ENCODE measurements at places on chromosomes 12 and 14. TPM values are rescaled to one million over a fixed set of nuclear protein-coding genes. Genes with fewer than 3 reads are reported as not detected.

GRCh38 chr14:35368583-35369392, 35.8 kb downstream of the NFKBIA start:
- no peak for DNase-seq

DNA sequence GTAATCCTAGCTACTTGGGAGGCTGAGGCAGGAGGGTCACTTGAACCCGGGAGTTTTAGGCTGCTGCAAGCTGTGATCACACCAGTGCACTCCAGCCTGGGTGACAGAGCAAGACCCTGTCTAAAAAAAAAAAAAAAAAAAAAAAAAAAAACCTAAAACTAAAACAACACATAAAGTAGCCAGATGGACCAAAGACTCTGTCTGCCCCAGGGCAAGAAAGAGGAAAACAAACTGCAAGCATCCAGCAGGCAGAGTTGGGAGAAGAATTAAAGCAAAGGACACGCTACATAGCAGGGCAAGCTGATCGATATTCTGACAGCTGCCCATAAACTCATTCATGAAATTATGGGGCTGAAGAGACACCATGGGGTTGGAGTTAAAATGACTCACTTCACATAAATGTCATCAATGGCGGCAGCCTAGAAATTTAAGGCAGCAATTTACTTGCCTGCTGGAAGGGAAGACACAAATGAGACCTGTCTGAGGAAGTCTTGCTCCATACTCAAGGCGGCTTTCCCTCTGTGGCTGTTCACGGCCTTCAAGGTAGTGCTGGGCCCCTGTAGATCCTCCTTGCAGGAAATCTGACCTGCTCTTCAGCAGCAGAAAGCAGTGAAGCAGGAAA, 259.1 kb upstream of the FKBP4 start:
- no peak for DNase-seq

- no peak for DNase-seq
Measured at GRCh38 chr12:104815935-104816334, 142.2 kb downstream of the SLC41A2 start.

DNA sequence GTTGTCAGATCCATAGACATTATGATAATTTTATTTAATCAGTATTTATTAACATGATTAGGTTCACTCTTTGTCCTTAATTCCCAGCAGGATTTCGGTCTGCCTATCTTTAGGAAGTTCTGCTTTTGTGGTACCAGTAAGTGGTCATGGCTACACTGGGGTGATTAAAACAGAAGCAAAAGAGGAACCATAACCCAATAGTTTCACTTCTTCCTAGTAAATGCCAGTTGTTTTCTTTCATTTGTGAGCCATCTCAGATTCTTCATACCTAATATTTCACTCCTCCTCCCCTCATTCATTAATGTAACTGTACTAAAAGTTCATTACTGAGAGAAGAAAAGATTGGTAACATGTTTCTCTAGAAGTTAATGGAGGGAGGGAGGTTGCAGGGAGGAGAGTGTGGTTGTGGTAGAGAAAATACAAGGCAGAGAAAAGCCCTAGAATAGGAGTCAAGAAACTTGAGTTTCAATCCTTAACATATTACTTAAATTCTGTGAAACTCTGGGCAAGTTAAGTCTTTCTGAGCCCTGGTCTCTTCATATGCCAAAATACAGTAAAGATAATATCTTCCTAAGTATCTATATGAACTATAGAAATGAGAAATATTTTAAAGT, 101.2 kb downstream of the PEBP1 start:
- no peak for DNase-seq

- peak; percentile 92 for DNase-seq
Measured at GRCh38 chr12:109518820-109519665, 41.6 kb downstream of the UBE3B start.

DNA sequence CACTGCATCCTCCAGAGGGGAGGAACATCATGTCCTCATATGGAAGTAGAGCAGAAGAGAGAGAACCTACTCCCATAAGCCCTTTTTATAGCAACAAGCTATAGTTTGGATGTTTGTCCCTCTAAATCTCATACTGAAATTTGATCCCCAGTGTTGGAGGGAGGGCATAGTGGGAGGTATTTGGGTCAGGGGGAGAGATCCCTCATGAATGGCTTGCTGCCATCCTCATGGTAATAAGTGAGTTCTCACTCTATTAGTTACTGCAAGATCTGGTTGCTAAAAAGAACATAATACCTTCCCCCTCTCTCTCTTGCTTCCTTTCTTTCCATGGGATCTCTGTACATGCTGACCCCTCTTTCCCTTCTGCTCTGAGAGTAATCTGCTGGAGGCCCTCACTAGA, 93.9 kb downstream of the RPAP3 start:
- no peak for DNase-seq

- DNase-seq = no peak
Measured at GRCh38 chr14:34482463-34482862, 20.4 kb upstream of the SPTSSA start.

MYG1 gene
- 114 TPM for polyA plus RNA-seq

CDKN3 gene
- 39.5 TPM for polyA plus RNA-seq

DNA sequence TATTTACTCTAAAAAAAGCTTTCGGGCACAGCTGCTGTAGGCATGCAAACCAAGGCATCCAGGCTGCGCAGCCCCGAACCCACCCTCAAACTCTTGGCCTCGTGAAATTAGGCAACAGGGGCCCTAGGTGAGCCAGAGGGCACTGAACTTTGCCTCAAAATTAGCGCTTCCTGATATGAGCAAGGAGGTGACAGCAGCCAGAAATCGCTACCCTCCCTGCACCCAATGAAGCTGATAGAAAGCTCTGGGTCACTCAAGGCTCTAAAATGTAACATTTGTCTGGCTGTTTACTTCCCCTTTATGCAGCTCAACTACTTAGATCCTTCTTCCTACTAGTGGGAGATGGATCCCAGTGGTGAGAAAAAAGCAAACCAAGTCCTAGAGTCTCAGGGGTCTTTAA, 61.8 kb downstream of the PITPNM2 start:
- no peak for DNase-seq

CIT gene
- polyA plus RNA-seq = 23.4 TPM

DNA sequence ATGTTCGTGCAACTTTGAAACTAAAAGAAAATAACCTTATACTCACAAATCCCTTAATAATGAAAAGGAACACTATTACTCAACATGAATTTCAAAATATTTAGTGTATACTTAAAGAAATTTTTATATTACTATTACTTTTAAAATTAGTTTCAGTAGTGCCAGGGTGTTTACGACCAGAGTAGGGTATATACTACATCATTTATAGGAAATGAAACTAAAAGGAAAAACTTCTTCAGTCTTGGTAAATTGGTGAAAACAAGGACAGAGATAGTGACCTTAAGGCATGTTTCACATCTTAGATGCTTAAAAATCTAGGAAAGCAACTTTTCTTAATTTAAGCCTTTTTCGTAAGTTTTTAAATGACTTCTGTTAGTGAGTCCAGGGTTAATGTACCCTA, 4.5 kb downstream of the USP15 start:
- no peak for DNase-seq

DNA sequence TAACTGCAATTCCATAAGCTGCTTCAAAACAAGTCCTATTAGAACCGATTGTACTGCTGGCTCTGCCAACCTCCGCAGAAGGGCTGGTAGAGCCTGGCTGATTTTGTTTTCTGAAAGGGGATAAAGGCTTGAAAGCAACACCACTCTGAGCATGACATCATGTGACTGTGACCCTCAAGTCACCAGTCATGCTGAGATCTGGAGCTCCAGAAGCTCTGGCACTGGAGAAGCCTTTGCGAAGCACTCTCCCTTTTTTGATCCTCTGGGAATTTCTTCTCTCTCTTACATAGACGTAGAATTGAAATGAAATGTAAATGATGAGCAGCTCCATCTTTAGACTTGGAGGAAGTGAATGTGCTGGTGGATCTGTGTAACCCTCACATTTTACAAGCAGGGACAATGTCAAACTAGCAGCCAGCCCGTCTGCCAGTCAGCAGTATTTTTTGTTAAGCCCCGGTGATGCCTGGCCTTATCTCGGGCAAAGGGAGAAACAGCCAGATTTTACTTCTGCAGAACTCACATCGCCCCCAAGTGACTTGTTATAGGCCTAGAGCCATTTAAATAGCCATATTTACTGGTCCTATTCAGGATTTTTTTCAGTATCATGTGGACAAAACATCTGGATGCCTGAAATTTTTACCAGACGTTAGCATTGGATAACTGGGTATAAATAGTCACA, 112.1 kb upstream of the NPAS3 start:
- DNase-seq = peak; percentile 71

DNA sequence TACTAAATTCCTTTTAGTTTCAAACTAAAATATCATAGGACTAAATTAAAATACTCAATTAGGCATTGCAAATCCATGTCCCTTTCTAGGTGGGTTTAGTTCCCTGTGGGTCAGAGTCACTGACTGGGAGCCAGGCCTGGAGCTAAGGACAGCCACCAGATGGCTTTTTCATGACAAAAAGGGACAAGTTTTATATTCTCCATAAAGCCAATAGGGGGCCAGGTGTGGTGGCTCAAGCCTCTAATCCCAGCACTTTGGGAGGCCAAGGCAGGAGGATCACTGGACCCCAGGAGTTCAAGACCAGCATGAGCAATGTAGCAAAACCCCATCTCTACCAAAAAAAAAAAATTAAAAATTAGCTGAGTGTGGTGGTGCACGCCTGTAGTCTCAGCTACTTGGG, 35.4 kb upstream of the EIF5 start:
- DNase-seq = no peak

KCNC2 gene
- polyA plus RNA-seq = 3.5 TPM

DNA sequence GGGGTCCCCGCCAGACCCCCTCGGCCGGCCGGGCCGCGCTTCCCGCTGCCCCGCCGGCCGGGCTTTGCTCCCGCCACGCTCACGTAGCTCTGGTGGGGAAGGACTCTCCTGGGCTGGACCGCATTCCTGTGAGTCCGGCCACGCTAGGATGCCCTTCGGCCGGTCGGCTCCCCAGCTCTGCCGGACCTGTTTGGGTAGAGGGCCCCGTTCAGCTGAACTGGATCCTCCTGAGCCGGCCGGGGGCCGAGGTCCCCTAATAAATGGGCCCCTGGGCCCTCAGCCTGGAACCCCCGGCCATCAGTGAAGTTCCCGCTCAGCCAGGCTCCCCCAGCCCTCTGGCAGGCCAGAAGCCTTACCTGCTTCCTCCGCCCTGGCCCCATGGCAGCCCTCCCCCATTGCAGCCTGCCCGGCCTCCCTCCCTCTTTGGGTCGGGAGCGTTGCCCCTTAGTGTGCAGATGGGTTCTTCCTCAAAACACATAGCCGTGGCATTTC, 593 bp downstream of the UNC119B start:
- DNase-seq = peak; percentile 21

DNA sequence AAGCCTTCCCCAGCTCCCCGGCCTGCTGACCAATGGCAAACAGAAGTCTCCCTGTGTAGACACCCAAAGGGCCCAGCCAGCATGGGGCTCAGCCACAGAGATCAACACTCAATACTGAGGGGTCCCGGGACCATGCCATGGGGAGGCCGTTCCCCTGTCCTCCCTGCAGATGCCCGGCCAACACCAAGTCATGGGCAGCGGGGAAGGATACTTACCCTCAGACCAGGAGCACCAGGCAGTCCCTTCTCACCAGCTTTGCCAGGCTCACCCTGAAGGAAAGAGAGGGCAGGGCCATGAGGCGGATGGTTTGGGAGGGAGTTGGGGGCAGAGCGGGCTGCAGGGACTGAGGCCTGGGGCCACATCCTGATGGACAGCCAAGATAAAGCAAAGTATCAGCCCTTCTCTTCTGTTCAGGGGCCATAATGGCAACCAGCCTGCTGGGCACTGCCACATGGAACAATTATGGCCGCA, 19.9 kb downstream of the COL2A1 start:
- DNase-seq = no peak

- DNase-seq = peak; percentile 9
Measured at GRCh38 chr14:64763801-64764621, 59.8 kb downstream of the PLEKHG3 start.

DNA sequence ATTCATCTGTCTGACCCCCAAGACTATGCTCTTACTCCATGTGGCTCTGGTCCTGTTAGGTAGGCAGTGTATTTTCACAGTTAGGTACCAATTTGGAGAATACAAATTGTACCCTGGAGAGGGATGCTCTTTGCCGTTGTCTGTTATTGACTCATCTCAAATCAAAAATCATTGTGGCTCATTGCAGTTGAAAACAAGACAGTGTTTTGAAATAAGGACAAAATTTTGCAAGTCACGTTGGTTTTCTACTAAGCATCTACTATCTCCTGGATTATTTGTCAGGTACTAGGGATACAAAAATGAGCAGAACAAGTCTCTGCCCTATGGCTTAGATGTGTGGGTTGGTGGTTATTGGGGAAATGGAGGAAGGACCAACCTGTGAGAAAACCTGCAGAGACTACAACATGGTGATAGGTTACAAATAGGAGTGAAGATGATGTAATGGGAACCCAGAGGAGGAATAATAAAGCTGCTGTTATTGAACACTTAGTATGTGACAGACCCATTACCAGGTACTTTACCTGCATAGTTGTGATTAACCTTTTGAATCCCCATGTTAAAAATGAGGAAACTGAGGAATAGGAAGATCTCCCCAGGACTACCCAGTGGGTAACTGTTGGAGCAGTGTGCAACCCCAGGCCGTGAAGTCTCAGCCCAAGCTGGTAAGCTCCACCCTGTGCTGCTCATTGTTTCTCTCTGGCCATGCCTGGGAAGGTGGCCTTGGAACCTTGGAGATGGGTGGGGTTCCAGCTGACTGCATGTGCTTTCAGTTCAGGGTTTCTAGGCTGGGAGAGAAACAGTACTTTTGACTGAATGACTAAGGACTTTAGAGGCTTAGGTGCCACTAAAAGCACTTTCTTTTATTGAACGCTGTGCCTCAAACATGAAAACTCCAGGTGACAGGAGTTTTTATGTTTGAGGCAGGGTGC, 72.9 kb upstream of the SRSF5 start:
- no peak for DNase-seq

KCNH5 gene
- 1.6 TPM for polyA plus RNA-seq

DNA sequence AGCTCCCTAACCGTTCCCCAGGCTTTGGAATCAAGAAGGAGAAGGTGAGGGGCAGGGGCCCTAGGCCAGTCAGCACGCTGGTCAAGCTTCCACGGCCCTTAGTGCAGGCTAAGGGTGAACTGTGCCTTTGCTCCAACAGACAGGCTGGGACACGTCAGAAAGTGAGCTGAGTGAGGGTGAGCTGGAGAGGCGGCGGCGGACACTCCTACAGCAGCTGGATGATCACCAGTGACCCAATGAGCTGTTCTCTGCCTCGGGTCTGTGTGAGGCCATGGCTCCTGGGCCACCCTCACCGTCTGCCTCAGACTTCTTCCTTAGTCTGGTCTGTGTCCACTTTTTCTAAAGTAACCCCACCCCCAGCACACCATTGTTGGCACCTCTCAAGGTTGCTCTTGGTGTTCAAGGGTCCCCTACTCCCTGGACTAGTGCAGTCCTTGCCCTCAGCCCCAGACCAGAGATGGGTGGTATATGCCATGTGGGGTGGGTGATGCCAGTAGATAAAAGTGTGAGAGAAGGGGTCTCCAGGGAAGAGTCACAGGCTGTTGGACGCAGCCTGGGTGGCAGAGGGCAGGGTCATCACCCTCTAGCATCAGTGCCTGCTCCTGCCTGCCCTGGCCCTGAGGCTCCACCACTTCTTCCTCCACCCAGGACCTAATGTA, 20.7 kb downstream of the PRPF40B start:
- no peak for DNase-seq

RHOJ gene
- 11.1 TPM for polyA plus RNA-seq

DNA sequence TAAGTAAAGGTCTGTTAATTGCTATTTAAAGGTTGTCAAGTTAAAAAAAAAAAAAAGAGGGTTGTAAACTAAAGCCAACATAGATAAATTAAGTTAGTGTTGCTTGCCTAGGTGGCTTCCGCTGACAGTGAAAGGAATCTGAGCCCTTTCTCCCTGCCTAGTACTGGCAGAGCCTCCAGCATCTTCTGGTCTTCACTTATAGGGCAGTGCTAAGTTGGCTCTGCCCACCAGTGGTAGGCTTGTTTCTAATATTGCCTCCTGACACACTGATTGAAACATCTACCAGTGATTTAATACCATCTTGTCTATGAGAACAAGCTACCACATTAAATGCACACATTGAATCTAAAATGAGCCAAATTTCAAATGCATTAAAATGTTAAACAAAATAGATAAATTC, 39.7 kb downstream of the PLEKHA5 start:
- no peak for DNase-seq

Measured in brain (organoid and tissue), 16 donors.